Activated T-helper 2 cell treated with anti-CD3 and anti-CD28 coated beads, Interferon-gamma antibody, Interleukin-2, Interleukin-4, amounts not matched to agents 10 μg/mL and 5 μg/mL and 100 μg/mL, durations not matched to agents 14 hours and 24 hours and 36 hours (primary cell): ENCODE measurements at places on chromosomes 2 and 18.

- H3K27me3 ChIP-seq: no peaks in the 10 kb centered on the region
- peaks cover 92% of the 10 kb centered on the region for H3K36me3 ChIP-seq
- H3K4me3 ChIP-seq: no peak overlapping the region
- DNase-seq: no peak
- H3K27ac ChIP-seq: no peak overlapping the region
Measured at GRCh38 chr2:157758586-157758985, 117.5 kb downstream of the ACVR1 start.

DNA sequence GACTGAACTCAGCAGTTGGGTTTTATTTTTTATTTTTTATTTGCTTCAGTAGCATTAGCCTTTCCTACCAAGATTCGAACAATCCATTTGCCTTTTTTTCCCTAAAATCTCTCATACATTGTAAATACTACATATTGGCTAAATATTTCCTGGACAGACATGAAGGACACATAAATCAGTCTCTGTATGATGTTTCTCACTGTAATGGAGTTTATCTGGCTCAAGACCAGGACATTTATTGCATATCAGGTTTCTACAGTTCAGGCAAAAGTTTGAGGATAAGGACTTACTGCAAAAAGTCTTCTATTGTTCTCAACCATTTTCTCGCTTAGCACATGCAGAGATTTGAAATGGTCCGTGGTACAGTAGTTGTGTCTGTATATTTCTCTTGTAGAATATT, 3.3 kb downstream of the CLUL1 start:
- no peak overlapping the region for H3K27ac ChIP-seq
- no peaks in the 10 kb centered on the region for H3K36me3 ChIP-seq
- no peak overlapping the region for H3K4me3 ChIP-seq

DNA sequence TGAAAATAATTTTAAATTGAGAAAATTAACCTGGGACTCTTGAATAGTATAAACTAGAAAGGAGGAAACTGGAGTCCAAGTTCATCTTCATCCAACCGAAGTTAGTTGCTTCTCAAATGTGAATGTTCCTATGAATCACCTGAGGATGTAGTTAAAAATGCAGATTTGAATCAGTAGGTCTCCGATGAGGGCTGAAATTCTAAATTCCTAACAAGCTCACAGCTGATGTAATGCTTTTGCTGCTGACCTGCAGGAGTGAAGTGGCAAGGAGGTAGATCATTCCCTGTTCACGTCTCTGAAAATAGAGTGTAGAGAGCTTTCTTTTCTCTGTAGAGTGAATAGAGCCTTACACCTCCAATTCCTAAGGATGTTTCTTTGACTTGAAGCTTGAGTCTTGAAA, 685.5 kb downstream of the CPS1 start:
- H3K27ac ChIP-seq: no peak overlapping the region
- H3K27me3 ChIP-seq: no peaks in the 10 kb centered on the region
- H3K4me3 ChIP-seq: no peak overlapping the region
- H3K36me3 ChIP-seq: no peaks in the 10 kb centered on the region
- DNase-seq: no peak
- H3K4me1 ChIP-seq: no peaks in the 10 kb centered on the region

- no peak overlapping the region for H3K27ac ChIP-seq
- DNase-seq: no peak
- no peaks in the 10 kb centered on the region for H3K36me3 ChIP-seq
- H3K4me1 ChIP-seq: peaks cover 21% of the 10 kb centered on the region
- H3K4me3 ChIP-seq: no peak overlapping the region
- peaks cover 34% of the 10 kb centered on the region for H3K27me3 ChIP-seq
Measured at GRCh38 chr18:55585065-55585919, 2.7 kb downstream of the TCF4 start.

DNA sequence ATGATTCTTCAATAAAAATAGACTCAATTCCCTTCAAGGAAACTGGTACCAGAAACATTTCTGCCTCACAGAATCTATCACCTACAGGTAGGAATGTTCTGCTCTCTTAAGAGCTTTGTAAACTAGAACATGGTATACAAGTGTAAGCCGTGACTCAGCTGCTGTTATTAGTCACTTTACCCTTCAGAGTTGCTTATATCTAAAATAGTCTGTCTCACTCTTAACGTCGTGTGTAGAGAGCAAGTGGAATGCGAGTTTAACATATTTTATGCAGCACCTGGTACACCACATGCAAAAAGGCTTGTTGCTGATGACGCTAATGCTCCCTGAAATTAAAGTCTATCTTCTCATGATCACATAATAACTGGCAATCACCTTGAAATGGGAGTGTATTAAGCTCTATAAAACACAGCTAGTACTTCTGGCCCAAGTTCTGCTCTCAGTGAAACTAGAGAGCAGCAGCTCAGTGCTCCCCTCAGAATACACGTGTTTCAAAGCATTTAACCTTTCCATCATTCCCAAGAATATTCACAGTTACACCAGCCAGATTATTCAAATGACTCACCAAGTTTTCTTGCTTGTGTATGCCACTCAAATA, 420.0 kb downstream of the ZEB2 start:
- H3K4me1 ChIP-seq: peaks cover 22% of the 10 kb centered on the region
